SK-MEL-5 (cell line): ENCODE measurements at places on chromosomes 4 and X.

GRCh38 chrX:16577483-16578029, 72.4 kb upstream of the S100G start:
- DNase-seq, result no peak

DNA sequence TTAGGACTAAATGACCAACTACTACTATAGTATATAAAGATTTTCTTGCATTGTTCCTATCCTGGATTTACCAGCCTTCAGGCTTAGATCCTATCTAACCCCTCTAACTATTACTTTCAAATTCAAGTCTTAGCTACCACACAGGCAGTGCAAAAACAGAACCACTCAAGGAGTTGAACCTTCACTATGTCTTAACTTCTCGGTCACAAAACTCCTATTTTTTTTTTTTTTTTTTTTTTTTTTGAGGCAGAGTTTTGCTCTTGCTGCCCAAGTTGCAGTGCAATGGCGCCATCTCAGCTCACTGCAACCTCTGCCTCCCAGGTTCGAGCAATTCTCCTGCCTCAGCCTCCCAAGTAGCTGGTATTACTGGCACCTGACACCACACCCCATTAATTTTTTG, 6.3 kb upstream of the FAM200B start:
- DNase-seq, result no peak

DNA sequence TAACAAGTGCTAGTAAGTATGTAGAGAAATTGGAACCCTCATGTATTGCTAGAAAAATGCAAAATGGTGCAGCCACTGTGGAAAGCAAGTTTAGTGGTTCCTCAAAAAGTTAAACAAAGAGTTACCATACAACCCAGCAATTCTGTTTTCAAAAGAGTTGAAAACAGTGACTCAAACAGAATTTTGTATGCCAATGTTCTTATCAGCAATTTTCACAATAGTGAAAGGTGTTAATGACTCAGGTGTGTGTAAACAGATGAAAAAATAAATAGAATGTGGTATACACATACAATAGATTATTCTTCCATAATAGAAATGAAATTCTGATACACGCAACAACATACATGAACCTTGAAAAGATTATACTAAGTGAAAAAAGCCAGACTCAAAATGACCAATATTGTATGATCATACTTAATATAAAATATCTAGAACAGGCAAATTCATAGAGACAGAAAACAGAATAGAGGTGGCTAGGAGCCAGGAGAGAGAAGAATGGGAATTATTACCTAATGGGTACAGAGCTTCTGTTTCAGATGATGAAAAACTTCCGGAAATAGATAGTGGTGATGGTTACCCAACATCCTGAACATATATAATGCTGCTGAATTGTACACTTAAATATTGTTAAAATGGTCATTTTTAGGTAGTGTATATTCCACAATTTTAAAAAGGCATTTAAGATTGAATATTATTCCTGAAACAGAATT, 51.6 kb downstream of the WDFY3 start:
- DNase-seq, result no peak

DNA sequence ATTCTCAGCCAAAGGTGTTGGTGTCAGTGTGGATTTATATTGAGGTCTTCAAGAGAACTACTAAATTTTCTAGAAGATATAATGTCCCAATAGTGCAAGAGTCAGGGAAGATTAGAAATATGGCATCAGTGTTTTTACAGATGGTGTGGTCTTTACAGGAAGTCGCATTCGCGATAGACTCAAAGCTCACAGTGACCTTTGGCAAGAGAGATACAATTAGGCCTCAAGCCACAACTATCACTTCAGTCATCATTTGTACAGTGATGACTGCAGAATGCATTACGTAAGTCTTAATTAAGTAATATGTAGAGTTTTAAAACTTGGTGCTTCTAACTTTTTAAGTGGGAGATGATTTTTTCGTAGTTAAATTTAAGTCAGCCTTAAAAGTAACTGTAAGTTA, 237.2 kb upstream of the FSTL5 start:
- no peak for DNase-seq

GRCh38 chrX:30521440-30522182, 56.0 kb downstream of the TASL start:
- DNase-seq, result no peak

- DNase-seq, result no peak
These were observed 1153.4 kb upstream of the AGA start for GRCh38 chr4:178595500-178596138.

- no peak for DNase-seq
These were observed 2.7 kb downstream of the UTP14A start for GRCh38 chrX:129908636-129909035.

- peak; percentile 8 for DNase-seq
These were observed 538 bp downstream of the SCML2 start for GRCh38 chrX:18353931-18354368.

DNA sequence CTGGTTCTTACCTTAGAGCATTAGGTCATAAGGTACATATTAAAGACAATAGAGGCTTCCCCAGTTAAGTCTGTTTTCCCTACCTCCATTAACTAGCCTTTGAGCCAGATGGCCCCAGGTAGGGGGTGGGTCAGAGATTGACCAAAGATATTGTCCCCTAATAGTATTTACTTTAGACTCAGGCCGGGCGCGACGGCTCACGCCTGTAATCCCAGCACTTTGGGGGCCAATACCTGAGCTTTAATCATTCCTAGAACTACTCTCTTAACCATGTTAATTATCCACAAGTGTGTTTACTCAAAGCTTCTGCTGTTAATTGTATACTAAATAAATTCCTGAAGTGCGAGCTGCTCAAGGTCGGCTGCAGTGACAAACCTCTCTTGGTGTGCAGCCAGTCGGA, 28.0 kb upstream of the AMBN start:
- no peak for DNase-seq

DNA sequence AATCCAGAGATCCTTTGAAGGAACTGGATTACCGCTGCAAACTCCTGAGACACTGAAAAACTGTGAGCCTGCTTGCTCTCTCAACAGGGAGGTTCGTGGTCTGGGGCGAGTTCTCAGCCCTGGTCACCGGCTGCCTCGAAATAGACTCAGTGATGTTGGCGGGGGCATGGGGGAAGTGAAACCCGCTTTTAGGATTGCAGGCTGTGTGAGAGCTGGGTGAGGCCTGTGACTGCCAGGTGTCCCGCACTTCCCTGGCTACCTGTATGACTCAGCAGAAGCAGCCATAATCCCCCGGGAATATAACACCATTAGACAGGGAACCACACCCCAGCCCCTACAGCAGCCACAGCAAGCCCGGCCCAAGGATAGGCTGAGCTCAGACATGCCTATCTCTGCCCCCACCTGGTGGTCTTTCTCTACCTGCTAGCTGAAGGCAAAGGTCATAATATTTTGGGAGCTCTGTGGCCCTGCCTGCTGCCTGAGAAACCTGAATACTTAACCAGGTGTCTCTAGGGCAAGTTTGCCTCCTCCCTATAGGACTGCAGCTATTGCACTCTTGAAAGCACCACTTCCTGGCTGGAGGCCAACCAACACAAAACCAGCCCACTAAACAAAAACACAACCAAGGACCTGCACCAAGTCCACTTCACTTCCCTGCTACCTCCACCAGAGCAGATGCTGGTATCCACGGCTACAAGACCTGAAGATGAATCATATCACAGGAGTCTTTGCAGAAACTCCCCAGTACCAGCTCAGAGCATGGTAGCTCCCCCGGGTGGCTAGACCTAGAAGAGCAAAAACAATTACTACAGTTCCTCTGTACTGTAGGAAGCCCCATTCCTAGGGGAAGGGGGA, 202.0 kb downstream of the RRAGB start:
- no peak for DNase-seq

GRCh38 chr4:144174401-144175067, 34.0 kb upstream of the GYPA start:
- DNase-seq, result peak; percentile 64

DNA sequence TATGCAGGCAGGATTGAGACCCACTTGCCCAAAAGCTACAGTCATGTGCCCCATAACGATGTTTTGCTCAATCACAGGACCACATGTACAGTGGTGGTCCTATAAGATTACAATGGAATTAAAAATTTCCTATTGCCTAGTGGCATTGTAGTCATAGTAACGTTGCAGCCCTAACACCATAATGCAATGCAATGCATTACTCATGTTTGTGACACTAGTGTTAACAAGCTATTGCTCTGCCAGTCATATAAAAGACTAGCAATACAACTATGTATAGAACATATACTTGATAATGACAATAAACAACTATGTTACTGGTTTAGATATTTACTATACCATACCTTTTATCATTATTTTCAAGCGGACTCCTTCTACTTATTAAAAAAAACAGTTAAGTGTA, 50.6 kb downstream of the VGLL1 start:
- DNase-seq, result no peak

GRCh38 chr4:148344352-148344751, 97.9 kb downstream of the NR3C2 start:
- DNase-seq, result no peak

DNA sequence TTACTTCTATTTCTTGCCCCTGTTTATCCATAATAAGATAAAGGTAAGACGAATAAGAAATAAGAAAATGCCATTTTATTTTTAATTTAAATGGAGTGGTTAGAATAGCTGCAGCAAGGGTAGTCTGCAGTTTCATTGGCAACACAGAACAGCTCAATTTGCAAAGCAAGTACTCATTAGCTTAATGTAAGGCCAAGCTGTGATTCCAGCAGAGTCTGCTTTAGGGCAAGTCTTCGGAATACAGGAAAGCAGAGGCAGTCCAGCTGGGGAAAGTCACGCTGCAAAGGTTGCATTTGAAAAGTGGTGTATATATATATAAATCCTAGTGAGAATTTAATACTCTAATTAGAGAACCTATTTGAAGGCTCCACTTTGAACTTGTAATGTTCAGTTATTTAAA, 59.0 kb downstream of the ANXA10 start:
- DNase-seq, result no peak

- no peak for DNase-seq
These were observed 59.3 kb downstream of the SHROOM2 start for GRCh38 chrX:9845578-9845952.

DNA sequence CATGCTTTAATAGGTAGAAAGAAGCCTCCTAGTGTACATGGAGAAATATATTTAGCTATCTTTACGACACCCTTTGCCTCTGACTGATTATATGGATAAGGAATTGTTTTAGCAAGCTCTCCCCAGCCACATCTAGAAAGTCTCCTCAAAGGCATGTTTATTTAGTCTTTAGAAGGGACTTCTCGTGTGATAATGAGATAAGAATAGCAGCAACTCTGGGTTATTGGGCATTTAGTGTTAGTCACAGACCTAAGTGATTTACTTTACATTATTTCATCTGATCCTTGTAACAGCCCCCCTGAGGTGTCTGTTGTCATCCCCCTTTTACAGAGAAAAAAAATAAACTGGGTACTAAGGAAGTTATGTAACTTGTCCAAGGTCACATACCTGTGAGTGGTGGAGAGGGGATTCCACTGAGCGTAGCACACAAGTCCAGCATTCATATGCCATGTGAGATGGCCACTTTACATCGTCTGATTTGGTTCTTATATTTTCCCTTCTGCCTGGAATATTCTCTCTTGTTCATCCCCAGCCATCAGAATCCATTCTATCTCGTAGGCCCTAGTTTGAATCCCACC, 77.7 kb downstream of the TSPAN7 start:
- DNase-seq, result no peak

GRCh38 chr4:76199664-76200211, 13.9 kb downstream of the SCARB2 start:
- peak; percentile 96 for DNase-seq

DNA sequence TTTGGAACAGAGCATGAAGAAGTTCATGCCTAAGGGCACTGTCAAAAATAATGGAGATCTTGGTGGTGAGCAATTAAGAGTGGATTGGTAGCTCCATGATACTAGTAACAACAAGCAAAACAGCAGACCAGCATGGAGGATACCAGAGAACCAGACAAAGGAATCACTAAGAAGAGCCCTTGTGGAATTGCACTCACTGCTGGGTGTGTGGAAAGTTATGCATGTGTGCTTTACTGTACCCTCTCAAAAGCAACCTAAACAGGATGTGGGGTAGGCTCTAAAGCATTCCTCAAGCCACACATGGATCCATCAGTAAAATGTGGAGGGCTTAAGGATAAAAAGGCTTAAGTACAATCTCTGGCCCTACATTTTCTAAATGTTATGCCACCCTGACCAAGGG, 69.5 kb downstream of the AR start:
- DNase-seq, result no peak

- DNase-seq, result no peak
These were observed 115.9 kb downstream of the HPGD start for GRCh38 chr4:174406383-174406782.
